ENCODE measurements at places on chromosomes 1 and 21.

DNA sequence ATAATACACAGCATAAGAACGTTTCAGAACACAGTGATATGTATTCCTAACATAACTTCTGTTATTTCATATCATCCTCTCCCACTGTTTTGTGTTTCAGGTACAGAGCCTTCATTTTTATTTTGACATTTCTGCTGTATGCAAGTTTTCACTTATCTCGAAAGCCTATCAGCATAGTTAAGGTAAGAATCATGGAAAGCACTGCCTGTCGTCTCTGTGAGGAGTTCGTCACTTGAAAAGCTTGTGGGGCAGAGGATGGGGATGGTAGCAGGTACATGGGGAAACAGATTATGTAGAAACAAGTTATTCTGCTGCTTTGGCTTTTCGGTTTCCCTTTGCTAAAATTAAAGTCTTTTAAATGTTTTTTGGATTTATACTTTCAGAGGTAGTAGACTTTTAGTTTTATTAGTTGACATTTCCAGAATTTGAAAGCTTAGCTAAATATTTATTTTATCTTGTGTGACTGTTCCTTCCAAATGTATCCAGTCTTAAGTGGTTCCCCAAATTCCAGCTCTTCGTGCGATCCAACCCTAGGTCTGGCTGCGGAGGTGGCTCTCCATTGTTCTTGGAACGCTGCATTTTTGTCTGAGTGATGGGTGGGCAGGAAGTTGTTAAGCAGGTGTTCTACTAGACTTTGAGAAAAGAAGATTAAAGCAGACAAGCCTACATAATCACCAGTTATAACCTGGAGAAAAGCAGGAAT is 12.2 kb downstream of the SLC37A1 start:
- no peak for DNase-seq

DNA sequence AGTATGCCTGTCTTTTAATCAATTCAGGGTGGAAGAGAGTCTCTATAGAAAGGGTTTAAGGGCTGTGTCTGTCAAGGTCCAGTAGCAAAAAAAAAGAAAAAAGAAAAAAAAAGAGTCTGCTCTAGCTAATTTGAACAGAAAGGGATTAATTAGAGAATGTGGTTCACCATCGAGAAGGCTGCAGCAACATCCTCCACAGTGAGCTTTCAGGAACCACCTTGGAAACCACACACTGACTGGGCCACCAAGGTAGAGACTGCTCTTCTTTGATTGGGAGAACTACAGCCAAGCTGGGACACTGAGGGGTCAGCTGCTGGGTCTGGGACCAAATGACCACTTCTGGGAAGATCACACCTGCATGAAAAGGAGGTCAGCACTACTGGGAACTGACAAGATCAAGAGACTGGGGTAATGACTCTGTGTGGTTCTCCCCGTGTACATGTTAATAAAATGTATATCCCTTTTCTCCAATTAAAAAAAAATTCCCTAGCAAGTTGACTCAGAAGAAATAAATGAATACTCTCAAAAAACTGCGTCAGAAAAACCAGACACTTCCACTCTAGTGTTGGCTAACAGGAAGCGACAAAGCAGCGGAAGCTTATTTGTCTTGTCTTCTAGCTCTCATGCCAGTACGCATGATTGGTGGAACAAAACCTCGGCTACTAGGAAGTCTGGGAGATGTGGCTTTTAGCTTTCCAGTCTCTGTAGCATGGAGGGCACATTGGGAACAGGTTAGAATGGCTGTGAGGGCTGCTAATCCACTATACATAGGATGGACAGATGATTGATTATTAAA is 60.0 kb upstream of the IVNS1ABP start:
- no peak for DNase-seq

DNA sequence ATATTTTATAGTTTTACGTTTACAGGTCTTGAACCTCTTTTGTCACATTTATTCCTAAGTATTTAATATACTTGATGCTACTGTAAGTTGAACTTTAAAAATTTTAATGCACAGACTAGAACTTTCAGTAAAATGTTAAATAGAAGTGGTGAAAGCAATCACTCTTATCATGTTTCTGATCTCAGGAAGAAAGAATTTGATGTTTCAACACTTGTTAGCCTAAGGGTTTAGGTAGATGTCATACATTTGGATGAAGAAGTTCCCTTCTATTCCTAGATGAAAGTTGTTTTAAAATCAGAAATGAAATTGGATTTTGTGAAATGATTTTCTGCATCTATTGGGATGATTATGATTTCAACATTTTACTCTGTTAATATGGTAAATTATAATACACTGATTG is 63.6 kb upstream of the TTLL7 start:
- DNase-seq, result no peak

GRCh38 chr1:20165522-20165951 is 20.4 kb upstream of the UBXN10 start:
- DNase-seq, result no peak

DNA sequence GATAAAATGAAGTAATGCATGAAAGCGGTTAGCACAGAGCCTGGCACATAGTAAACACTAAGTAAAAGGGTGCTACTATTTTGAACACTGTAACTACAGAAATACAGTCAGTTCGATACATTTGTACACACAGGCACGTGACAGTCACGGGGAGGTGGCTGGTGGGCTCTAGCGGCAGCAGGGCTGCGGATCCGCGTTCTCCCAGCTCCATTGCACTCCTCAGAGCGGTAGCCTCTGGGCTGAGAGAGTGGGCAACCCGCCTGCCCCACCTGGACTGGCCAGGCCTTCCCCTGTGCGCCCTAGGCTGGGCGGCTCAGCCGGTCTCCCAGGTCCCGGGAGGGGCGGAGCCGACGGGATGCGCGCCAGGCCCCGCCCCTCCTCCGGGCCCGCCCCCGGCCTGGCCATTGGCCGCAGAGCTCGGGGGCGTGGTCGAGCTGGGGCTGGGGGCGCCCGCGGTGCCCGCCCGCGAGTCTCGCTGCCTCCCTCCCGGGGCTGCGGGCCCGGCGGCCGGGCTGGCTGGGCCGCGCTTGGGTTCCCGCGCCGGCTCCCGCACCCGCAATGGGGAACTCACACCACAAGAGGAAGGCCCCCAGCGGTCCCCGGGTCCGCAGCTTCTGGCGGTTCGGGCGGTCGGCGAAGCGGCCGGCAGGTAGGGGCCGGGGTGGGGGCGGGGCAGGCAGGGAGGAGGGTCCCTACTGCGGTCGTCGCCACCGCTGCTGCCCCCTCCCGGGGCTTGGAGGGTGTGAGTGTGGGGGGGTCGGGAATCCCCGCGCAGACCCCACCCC is 51.2 kb upstream of the SYNC start:
- DNase-seq, result peak; percentile 88

DNA sequence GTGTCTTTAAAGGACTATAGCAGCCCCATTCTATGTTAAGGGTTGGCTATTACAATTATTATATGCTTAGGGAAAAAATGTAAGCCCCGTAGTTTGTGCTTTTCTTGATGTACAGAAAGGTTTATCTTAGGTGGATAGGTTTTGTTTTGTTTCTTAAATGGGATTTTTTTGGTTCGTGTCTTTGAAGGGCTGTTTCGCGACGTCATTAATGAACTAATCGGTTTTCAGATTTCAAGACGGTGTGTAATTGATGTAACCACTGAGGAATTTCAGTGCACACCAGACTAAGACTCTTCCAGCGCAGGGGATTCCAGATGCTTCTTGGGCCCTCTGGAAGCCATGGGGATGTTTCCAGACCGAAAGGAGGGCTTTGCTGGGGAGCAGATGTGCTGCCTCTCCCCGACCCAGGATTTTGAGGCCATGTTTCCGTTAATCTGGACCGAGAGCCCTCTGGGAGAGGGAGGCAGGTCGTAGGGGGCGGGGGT is 4.8 kb upstream of the SIM2 start:
- no peak for DNase-seq
